HFF-Myc (cell line): ENCODE measurements at places on chromosomes 2 and 18.

DNA sequence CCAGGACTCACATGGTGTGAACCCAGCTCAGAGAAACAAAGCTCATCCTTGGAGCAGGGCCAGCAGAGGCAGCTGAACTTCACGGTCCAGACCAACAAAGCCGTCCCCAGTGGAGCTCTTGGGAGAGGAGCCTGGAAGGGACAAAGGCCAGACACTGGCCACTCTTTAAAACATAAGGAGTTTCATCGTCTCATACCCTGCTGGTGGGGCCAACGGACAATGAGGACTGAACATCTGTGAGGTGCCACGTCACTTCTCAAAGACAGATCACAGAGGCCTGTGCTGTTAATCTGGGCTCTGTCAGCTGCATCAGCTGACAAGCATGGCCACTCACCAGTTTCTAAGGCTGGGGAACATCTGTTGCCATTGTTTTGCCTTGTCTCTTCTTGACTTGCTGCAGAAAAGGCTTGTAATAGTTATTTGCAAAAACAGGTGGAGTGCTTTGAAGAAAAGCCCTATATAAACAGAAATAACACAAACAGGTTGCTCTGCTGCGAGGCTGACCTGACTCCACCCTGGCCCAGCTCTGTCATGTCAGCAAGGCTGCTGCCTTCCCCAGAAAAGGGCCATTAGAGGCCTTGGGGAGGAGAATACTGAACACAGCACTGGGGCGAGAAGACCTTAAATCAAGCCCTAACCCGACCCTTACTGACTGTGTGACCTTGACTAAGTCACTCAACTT is 68.1 kb upstream of the DAPL1 start:
- DNase-seq: no peak

DNA sequence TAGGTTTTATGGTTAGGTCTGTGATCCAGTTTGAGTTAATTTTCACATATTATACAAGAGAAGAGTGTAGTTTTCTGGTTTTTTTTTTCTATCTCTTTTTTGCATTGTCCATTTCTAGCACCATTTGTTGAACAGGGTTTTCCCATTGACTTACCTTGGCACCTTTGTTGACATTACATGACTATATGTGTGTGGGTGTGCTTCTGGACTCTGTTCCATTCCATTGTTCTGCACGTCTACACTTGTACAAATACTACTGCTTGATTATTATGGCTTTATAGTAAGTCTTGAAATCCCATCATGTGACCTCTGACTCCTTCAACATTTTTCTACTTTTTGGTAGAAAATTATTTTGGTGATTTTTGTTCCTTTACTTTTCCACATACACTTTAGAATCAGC is 38.7 kb downstream of the UBE2F start:
- DNase-seq: no peak

- DNase-seq: peak; percentile 39
Observed at GRCh38 chr2:46487667-46488335, 8.4 kb downstream of the TMEM247 start.

- DNase-seq: no peak
Observed at GRCh38 chr18:28690836-28691495, 514.0 kb upstream of the CDH2 start.

DNA sequence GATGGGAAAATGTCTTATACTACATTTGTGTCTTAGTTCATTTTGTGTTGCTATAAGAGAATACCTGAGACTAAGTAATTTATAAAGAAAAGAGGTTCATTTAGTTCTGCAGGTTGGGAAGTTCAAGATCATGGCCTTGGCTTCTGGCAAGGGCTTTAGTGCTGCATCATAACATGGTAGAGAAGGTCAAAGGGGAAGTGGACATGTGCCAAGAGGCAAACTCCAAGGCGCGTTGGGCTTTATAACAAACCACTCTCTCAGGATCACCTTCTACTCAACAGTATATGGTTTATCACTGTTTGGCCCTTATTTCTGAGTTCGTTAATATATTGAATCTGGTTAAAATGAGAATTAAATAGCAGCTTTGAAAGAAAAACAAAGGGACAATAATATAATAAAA is 58.2 kb downstream of the ICA1L start:
- no peak for DNase-seq

- no peak for DNase-seq
Observed at GRCh38 chr2:85012855-85013254, 41.9 kb downstream of the KCMF1 start.

GRCh38 chr18:5389356-5389755 is 93.8 kb upstream of the ZBTB14 start:
- DNase-seq: no peak

DNA sequence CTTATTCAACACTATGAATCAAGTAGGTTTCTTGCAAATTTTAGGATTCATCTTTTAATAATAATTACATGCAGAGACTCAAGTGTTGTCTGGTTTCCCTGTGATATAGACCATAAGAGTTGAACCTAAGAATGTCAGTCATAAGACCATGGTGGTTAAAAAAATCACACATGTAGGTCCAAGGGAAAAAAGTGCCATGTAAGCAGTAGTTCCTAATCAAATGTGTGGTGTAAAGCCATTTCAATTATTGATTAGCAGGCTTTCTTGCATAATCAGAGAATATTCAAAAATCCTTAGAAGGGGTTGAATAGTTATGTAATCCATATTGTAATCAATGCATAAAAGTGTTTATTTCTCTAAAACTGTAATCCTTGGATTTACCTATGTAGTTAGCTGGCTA is 93.8 kb downstream of the DCC start:
- DNase-seq: no peak

- DNase-seq: no peak
Observed at GRCh38 chr2:165766326-165766927, 27.6 kb downstream of the GALNT3 start.

DNA sequence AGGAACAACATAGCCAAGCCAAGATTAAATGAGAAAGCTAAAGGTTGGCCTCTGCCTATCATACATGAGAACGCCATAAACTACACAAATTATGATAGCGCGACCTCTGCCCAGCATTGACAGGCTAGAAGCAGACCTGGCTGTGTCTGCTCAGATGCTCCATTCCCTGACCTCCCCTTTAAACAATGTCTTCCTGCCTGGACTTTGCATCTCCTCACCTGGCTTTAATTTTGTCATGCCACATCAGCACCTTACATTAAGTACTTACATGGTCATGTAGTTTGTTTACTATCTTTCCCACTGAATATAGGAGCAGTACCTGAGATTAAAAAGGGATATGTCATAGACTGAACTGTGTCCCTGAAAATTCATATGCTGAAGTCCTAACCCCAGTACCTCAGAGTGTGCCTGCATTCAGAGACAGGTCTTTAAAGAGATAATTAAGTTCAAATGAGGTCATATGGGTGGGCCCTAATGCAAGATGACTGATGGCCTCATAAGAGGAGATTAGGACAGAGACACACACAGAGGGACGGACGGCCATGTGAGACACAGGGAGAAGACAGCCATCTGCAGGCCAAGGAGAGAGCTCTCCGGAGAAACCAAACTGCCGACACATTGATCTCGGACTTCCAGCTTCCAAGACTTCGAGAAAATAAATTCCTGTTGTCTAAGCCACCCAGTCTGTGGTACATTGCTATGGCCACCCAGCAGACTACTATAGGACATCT is 103.7 kb downstream of the BIN1 start:
- no peak for DNase-seq

- DNase-seq: no peak
Observed at GRCh38 chr2:38108907-38109731, 33.2 kb upstream of the CYP1B1 start.

- no peak for DNase-seq
Observed at GRCh38 chr2:112724591-112725525, 4.0 kb downstream of the NT5DC4 start.

DNA sequence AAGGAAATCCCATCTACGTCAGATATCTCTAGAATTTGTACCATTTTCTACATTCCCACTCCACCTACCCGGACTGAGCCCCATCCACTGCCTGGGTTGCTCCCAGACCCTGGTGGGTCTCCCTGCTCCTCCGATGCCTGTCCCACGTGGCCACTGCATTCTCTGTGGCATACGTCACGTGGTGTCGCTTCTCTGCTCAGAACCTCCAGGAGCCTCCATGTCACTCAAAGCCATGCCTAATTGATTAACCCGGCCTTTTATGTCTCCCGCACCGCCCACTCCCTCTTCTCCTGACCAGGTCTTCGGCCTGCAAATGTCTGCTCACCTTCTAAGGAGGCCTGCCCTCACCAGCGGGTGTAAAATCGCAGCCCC is 176.6 kb downstream of the HDAC4 start:
- DNase-seq: no peak

DNA sequence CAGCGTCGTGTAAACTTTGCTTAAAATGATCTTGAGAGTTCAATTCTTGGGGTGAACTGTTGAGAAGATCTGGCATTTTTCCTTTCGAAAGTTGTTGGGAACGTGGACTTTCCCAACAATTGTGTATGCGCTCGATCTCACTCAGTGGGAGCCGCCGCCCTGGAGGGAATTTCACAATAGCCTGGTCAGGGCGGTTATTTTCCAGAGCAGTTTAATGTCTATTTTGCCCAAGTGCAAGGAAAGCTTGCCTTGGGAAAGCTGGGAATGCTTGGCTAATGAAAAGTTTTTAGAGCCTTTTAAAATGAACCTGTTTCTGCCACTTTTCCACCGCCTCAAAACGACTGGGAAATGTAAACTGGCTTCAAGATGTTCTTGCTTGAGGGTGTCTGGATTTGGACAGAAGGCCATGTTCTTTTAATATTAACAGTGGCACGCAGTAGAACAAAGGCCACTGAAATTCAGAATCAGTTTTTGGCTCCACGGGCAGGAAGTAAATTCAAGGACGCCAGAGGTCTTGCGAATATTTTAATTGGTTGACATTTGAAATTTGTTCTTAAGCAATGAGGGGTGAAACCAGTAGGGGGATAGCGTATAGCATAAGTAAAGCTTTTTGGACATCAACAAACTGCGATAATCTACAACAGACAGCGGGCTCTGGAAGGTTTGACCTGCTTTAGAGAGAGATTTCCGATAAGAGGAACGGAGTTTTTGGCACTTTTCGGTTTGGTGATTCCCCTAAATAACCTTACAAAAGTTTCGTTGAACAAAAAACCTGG is 1.2 kb downstream of the CFLAR start:
- peak; percentile 81 for DNase-seq

DNA sequence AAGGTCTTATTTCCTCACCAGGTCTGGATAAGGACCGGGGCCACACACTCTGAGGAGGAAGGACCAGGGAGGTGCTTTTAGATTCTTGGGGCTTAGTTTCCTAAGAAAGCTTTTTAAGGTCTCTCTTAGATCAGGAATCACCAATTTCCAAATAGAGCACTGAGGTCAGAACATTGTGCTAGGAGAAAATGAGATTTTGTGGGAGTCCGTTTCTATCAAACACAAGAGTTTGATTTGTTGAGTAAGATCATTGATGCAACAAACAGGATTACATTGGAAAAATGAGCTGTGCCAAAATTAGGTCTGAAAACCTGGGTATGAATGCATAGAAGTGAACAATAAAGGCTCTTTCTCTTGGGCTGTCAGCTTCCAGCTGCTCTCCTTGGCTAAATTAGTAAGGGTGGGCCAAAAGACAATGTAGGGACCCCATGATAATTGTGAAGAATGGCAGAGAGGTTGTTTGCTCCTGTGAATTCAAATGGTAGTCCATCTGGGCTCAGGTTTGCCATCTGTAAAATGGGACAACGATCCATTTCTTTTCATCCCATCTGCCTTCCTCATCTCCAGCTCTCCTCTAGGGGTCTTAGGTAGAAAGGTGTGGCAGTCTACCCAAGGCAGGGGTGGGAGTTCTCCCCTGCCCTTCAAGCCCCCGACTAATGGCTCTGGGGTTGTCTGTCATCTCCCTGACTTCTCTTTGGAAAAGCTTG is 20.0 kb downstream of the IGFBP2 start:
- no peak for DNase-seq

DNA sequence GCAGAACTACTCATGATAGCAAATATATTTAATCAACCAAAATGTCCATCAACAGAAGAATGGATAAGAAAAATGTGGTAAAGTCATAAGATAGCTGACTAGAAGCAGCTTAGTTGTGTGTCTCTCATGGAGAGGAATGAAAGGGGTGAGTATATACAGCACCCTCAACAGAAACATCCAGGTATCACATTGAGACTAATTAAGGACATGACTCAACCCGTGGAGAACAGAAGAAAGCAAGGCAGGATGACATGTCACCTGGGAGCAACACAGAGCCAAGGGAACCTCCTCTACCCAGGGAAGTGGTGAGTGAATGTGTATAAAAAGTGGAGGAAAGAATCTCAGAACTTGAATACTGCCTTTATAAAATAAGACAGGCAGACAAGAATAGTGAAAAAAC is 1695.0 kb upstream of the CELF4 start:
- DNase-seq: no peak

- no peak for DNase-seq
Observed at GRCh38 chr2:46651363-46652099, 172.2 kb downstream of the TMEM247 start.

GRCh38 chr2:78585871-78586270 is 439.6 kb upstream of the REG3G start:
- DNase-seq: no peak
